ENCODE measurements at places on chromosomes 6 and 20. TPM values are rescaled to one million over a fixed set of nuclear protein-coding genes. Genes with fewer than 3 reads are reported as not detected.

Gene IFNGR1
- total RNA-seq: 30.8 TPM

Gene BPIFA1
- not detected for total RNA-seq

Gene MYB
- 0.52 TPM for total RNA-seq

Gene HLA-DRB1
- total RNA-seq: not detected

Gene TNFRSF6B
- 1.4 TPM for total RNA-seq

Gene PRKN
- total RNA-seq: not detected

Gene GTSF1L
- total RNA-seq: not detected

Gene CTCFL
- not detected for total RNA-seq

Gene ZC2HC1B
- not detected for total RNA-seq

Gene TOP1
- 111 TPM for total RNA-seq

Gene TRDN
- not detected for total RNA-seq

Gene KPNA5
- total RNA-seq: 0.76 TPM

Gene TGM3
- not detected for total RNA-seq

Gene CST1
- total RNA-seq: 1.5 TPM

Gene SPATA25
- total RNA-seq: 0.83 TPM

Gene KCNK5
- total RNA-seq: 1.1 TPM

Gene WFDC5
- total RNA-seq: not detected

Gene SLPI
- total RNA-seq: 9.0 TPM

Gene PBOV1
- not detected for total RNA-seq

Gene RNF217
- total RNA-seq: 6.3 TPM

Gene TTLL9
- total RNA-seq: not detected

Gene CGAS
- 4.9 TPM for total RNA-seq

Gene PXDC1
- 19.6 TPM for total RNA-seq
